Activated T-cell treated with anti-CD3 and anti-CD28 coated beads, Interleukin-2, amount 50 U/mL, for 24 hours (primary cell): ENCODE measurements at places on chromosomes 7 and 10.

GRCh38 chr10:121065330-121065729 is 214.2 kb downstream of the WDR11 start:
- H3K36me3 ChIP-seq: no peaks in the 10 kb centered on the region
- DNase-seq: no peak
- no peaks in the 10 kb centered on the region for H3K4me1 ChIP-seq

- no peak overlapping the region for H3K4me3 ChIP-seq
- H3K27ac ChIP-seq: no peak overlapping the region
- peaks cover 32% of the 10 kb centered on the region for H3K27me3 ChIP-seq
- no peaks in the 10 kb centered on the region for H3K36me3 ChIP-seq
- H3K4me1 ChIP-seq: no peaks in the 10 kb centered on the region
These were observed 47.8 kb upstream of the TMEM243 start for GRCh38 chr7:87267239-87267900.

DNA sequence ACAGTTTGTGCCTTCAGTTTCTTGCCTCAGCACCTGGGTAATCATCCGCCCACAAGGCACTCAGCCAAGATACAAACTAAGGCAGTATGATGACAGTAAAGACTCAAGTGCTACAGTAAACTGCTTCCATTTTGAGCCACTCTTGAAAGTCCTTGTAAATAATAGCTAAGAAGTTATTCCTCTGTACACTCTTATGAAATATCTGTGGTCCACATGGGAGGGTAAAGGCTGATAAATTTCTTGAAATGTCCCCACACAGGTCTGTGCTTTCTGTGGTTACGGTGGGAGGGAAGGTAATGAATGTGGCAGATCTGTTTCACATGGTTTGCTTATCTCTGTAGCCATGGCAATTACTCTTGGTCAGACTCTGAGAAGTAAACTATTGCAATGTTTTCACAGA is 551.0 kb upstream of the ZWINT start:
- no peaks in the 10 kb centered on the region for H3K4me1 ChIP-seq
- no peak for DNase-seq
- H3K36me3 ChIP-seq: no peaks in the 10 kb centered on the region
- H3K27me3 ChIP-seq: no peaks in the 10 kb centered on the region

DNA sequence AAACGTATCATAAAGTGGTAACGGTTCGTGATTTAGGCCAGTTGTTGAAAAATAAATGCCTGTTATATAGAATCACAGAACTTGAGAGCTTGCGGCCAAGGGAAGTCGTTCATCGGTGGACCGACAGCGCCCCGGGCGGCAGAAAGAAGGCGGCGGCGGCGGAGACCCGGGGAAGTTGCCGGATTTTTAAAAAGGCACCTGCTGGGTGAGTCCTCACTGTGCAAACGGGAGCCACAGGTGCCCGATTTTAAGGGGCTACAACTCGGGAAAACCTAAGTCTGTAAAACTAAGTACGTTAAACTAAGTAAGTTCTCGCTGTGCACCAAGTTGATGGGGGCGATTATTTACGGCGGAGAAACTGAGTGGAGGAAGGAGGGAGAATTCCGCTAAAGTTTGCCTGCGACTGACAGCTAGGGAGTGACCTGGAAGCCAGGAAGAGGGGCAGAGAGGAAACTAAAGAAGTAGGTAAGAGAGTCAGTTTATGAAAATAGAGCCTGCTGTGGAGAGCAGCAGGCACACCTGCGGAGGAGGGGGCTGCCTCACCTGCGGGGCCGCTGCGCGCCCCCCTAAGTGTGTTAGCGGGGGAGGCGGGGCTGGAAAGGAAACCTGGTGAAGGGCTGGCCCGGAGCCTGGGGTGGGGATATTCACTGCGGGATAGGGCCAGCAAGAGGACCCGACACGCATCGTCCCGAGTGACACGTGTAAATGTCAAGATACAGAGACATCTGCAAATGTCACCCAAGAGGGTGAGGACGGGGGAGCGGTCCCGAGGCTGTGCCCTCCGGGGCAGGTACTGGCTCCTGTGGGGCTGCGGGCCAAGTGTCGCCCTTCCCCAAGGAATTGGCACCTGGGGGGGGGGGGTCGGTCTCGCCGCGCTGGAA is 996 bp downstream of the ADAM12 start:
- peak; percentile 43 for DNase-seq
- H3K4me1 ChIP-seq: peaks cover 8% of the 10 kb centered on the region
- peaks cover 49% of the 10 kb centered on the region for H3K27me3 ChIP-seq
- peak overlapping the region; percentile 58 for H3K4me3 ChIP-seq
- H3K36me3 ChIP-seq: no peaks in the 10 kb centered on the region
